ENCODE measurements at places on chromosomes 12 and 14.

DNA sequence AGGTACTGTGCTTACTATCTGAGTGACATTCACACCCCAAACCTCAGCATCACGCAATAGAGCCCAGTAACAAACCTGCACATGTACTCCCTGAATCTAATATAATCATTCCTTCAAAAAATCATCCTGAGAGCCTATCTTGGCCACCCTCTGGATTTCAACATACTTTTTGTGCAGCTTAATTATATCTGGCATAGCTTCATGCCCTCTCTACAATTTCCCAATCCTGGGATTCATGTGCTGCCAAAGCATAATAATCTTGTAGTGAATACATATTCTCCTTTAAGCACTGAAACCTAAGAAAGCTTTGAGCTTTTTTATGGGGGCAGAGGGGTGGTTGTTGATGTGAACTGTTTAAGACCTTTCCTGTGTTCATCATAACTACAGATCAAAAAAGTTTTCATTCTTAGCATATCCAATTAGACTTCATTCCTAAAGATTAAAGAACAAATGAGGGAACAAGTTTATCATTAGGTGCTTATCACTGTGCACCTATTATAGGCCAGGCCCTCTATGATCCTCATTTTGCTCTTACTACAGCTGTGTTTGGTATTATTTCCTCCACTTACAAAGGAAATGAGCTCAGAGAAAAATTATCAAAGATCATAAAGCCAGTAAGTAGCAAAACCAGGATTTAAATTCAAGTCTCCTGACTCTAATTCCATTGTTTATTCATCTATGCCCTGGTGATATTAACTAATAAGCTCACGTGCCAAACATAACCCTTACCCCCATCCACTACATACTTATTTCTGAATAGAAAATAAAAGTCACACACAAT lies 51.2 kb downstream of the SINHCAF start:
- DNase-seq: no peak

GRCh38 chr14:93811676-93812075 lies 23.4 kb upstream of the PRIMA1 start:
- DNase-seq: no peak

DNA sequence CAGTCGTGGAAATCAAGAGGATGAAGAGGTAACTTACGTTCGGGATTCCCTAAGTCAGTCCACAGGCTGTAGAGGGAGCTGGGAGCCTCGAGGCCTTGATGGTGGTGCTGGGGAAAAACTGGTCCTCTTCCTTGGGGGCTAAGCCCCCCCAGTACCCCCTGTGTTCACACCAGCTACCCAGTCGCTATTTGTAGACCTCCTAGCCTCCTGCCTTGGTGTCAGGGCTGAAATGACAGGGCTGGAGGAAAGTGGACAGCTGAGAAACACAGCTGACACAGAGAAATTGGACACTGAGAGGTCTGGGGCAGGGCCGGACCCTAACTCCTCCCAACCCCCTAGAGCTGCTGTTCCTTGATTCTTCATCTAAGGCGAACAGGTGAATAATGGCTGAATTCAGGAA lies at the start of gene STAC3:
Gene STAC3 (minus strand): TSS at position 232 of the 400 bp plus-strand sequence. CDS start 1,551 bp downstream, outside the sequence.
- DNase-seq: no peak

GRCh38 chr14:99176156-99176945 lies 95.6 kb downstream of the BCL11B start:
- DNase-seq: no peak

DNA sequence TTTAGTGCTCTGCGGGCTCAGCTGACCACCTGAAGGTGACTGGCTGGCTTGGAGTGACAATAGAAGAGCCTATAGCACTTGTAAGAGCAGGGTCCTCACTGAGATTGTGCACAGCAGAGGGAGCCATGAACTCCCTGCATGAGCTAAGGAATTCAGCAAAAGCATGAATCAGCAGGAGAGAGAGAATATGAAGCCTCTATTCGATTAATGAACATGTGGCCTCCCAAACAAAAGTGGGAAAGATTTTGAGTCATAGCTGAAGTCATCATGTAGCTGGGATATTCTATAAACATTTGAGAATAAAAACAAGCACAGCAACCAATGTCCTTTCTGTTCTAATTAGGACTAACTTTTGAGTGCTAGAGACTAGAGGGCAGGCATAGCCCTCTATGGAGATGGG lies 626.6 kb downstream of the DIO2 start:
- DNase-seq: peak; percentile 95

GRCh38 chr12:102120886-102121285 lies 903 bp downstream of the PARPBP start:
- peak; percentile 48 for DNase-seq

DNA sequence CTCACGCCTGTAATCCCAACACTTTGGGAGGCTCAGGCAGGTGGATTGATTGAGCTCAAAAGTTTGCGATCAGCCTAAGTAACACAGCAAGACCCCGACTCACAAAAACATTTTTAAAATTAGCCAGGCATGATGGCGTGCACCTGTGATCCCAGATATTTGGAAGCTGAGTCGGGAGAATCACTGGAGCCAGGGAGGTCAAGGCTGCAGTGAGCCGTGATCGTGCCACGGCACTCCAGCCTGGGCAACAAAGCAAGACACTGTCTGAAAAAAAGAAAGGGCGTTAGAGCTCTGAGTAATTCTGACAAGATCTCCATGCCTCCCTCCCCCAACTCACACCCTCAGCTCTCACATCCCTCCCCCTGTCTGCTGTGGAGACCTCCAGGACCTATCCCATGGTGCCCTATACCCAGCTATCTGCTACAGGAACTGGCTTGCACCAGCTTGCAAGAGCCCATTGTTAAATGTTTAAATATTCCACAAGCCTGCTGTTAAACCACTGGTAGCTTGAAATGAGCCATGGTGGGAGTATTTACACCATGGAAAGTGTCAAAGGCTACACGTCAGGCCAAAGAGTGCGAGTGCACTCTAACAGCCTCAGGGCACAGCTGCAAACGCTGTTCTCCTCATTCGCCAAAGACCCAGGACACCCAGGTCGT lies 35.1 kb upstream of the PPP2R5C start:
- no peak for DNase-seq

- DNase-seq: no peak
Measured at GRCh38 chr14:54085841-54086240, 129.2 kb upstream of the BMP4 start.

GRCh38 chr12:13425766-13426165 lies 229.2 kb downstream of the EMP1 start:
- peak; percentile 62 for DNase-seq

DNA sequence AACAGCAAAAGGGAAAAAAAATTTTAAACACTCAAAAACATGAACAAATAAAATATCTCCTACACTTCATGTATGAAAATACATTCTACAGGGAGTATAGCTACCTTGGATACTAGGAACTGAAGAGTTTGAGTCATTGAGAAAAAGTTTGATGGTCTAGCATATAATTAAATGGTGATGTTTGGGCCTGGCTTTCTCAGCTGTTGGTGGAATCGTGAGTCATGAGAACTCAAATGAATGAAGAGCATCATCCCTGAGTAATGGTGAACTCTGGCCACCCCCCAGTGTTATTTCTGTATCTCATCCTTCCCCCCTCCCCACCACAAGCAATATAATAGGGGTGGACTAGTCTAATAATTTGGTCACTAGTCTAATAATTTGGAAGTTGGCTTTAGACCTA lies 6.7 kb upstream of the SLC6A15 start:
- DNase-seq: peak; percentile 80

- peak; percentile 94 for DNase-seq
Measured at GRCh38 chr12:93784339-93785086, 107.3 kb downstream of the CRADD start.

DNA sequence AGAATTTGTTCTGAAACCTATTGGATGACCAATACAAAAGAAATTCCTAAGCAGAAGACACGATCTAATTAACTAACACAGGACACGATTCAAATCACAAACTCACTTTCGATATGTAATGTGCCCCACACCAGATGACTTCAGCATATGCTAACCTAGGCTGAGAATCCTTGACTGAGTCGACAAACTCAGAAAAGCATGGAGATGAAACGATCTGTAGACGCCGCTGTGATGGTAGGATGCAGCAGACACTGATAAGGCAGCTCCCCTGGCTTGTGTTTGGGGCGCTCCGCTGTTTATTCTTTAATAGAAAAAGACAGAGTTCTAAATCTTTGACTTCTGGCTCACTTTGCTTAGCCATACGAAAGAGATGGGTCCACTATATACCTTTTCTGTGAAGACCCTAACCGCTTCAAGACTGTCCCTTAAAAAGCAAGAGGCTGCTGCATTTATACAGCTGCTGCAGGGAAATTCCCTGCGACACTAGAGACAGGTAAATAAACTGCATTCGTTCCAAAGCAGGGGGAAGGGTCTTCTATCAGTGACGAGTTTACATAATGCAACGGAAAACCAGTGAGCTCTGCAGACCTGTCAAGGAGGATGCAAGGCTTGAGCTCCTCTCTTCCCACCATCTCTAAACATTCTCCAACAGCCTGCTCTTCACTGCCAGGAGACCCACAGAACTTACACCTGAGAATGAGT lies 929 bp downstream of the CHD8 start:
- peak; percentile 19 for DNase-seq

GRCh38 chr12:108807476-108807875 lies 49.9 kb downstream of the SSH1 start:
- DNase-seq: no peak

GRCh38 chr12:46546634-46547273 lies 174.2 kb upstream of the SLC38A2 start:
- DNase-seq: peak; percentile 81

- no peak for DNase-seq
Measured at GRCh38 chr12:5923751-5924150, 21.3 kb downstream of the ANO2 start.

- peak; percentile 54 for DNase-seq
Measured at GRCh38 chr12:47079981-47080724, 394 bp upstream of the AMIGO2 start.

GRCh38 chr14:73237219-73237785 lies at the start of gene PAPLN:
Gene PAPLN (plus strand): TSS chr14:73237506. CDS start chr14:73239779, 2,273 bp downstream.
- peak; percentile 31 for DNase-seq

GRCh38 chr12:505221-505620 lies 45.5 kb downstream of the B4GALNT3 start:
- DNase-seq: no peak

GRCh38 chr12:85759091-85759490 lies 77.1 kb downstream of the RASSF9 start:
- DNase-seq: no peak

DNA sequence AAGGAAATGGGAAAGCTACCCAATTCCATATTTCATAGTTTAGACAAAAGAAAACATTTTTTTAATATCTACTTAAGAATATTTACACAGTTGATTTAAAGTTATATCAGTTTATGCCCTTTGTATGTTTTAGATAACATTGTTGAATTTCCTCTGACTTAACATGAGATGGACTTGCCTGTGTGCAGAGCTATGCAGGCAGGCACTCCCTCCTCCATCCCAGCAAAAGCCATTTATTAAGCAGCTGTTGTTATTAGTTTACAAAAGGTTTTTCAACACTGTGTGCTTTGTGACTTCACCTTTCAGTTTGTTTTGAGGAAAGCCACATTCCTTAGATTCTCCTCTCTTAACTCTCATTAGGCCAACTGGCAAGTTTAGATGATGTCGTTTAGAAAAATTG lies 337.5 kb upstream of the PDE3A start:
- DNase-seq: no peak

- no peak for DNase-seq
Measured at GRCh38 chr14:58479975-58480374, 52.5 kb downstream of the KIAA0586 start.

Measured in iris pigment epithelial cell (primary cell).